Fibroblast of skin of scalp (primary cell): ENCODE measurements at places on chromosomes 12 and 14.
A peak's percentile ranks its signal among the peaks of the same experiment; 100 is the strongest.

- no peak for DNase-seq
Measured at GRCh38 chr12:9794484-9795093, 32.7 kb upstream of the KLRF1 start.

- no peak for DNase-seq
Measured at GRCh38 chr14:54105406-54105805, 148.8 kb upstream of the BMP4 start.

DNA sequence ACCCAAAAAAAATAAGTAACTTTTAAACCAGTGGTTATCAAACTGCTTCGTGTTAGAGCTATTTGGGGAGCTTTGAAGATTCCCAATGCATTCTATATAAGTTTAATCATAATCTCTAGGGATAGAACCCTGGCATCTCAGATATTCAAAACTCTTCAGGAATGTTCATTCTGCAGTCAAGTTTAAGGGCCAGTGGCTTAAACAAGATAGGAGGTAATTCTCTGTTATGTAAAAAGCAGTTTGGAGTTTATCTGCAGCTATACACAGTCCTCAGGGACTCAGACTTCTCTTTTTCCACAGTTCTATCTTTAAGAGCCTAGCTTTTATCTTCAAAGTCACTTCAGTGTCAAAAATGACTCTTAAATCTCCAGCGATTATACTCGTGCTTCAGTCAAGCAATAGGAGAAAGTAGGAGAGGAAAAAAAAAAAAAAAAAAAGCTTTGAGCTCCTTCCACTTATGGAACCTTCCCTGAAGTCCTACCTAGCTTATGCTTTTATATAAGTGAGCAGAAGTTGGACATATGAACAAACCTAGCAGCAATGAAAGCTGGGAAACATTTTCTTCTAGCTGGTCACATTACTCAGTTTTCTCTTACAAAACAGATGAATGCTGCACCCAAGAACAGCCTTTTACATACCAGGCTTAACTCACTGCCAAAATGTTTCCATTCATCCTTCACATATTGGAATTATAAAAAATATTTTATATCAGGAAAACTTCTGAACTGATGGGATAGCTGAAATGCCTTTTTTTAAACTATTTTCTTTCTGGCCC lies 302.8 kb downstream of the FSCB start:
- DNase-seq: peak; percentile 50

- no peak for DNase-seq
Measured at GRCh38 chr12:38588624-38589305, 272.2 kb downstream of the ALG10B start.

DNA sequence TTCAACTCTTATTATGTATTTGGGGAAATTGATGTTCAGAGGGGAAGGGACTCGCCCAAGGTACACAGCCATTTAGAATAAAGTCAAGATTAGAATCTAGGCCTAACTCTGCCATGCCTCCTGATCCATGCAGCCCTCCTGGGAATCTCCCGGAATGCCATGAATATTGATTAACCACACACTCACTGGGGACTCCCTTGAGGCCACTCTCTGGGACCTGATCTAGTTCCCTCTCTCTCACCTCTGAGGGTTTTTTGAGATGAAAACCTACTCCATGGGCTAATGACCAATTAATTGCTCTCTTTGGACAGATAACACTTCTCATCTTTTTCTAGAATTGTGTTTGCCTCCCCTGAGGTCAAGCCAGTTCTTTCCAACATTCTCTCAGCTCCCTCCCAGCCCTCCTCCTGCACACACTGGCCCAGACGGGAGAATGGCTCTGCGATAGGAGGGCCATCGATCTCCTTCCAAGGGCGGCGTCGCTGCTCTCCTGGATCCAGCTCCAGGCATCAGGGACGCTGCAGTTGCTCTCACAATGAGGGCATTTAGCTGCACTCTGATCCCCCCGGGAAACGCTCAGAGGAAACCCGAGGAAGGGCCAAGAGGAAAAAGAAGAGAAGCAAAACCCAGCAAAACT lies 22.6 kb downstream of the WSCD2 start:
- DNase-seq: no peak

DNA sequence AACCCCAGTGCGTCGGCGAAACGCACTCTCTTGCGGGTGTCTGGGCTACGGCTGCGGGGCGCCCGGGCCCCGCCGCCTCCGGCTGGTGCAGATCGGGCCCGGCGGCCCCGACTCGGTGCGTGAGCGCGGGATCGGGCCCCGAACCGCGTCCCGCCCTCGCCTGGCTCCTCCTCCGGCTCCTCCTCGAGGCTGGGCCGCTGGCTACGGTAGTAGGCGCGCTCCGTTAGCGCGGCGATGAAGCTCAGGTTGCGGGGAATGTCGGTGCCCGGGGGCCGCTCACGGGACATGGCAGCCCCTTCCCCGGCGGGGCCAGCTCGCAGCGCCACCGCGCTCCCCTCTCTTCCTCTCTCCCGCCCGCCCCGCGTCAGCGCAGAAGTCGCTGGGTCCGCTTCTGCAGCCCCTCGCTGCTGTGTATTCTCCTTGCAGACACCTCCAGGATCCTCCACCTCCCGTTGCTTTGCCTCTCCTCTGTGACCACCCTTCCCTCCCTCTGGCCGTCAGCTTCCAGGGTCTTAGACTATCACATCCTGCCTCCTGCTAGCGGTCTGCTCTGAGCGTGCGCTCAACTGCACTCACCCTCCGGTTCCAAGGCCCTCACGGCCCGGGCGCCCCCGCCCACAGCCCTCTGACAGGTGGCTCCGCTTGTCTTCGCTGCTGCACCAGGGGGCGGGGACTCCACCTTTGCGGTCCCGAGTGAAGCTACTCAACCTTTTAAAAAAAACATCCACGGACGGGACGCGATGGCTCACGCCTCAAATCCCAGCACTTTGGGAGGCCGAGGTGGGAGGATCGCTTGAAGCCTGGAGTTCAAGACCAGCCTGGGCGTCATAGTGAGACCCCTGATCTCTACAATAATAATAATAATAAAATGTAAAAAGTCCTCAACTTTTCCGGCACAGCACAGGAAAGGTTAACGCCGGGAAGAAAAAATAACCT lies at the start of gene PPP1R3E:
TSS of gene PPP1R3E (minus strand) at position 570 of the 936 bp plus-strand sequence. CDS start at position 287, 283 bp downstream.
- DNase-seq: peak; percentile 51

DNA sequence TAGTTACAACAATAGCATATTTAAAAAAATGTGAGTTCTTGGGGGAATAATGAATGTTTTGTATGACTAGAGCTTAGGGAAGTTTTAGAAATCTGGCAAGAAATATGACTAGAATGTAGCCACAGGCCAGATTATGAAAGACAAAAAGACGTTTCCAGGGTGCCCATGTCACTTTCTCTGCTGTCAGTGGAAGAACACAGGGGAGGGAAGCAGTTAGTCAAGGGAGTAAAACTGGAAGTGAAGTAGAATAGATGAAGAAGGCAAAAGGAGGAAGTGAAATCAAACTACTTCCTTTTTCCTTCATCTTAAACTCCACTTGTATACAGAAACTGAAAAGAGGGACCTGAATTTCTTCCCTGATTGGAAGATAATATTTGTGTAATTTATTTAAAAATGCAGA lies 81.2 kb upstream of the ATP2B1 start:
- peak; percentile 51 for DNase-seq

- no peak for DNase-seq
Measured at GRCh38 chr14:45251912-45252311, 1.1 kb downstream of the MIS18BP1 start.

- DNase-seq: peak; percentile 46
Measured at GRCh38 chr12:93829016-93829415, 151.8 kb downstream of the CRADD start.

GRCh38 chr12:105705765-105706164 lies 375.3 kb downstream of the C12orf75 start:
- DNase-seq: peak; percentile 81

- DNase-seq: no peak
Measured at GRCh38 chr14:103716091-103716801, 636 bp downstream of the ZFYVE21 start.

- no peak for DNase-seq
Measured at GRCh38 chr14:101122237-101123141, 219.0 kb upstream of the RTL1 start.

GRCh38 chr14:20470603-20470901 lies 1.3 kb downstream of the PNP start:
- DNase-seq: no peak
